Activated CD4-positive, CD25-positive, alpha-beta regulatory T cell treated with anti-CD3 and anti-CD28 coated beads, Interleukin-2, amount 50 U/mL, for 72 hours (primary cell): ENCODE measurements at places on chromosomes 4 and X.

DNA sequence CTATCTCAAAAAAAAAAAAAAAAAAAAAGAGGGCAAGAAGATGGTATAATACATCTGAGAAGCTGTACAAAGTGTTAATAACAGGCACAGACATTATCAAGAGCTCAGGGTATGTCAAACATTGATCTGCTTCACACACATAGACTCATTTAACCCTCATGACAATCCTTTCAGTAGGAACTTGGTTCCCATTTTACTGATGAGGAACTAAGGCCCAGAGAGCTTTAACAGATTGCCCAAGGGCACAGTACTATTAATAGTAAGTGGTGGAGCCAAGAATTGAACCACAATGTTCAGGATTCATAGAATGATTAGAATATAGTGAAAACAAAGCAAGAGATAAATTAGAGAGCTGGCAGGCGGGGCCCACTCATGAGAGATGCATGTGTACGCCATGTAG lies 154.4 kb downstream of the EFHC2 start:
- DNase-seq = no peak

DNA sequence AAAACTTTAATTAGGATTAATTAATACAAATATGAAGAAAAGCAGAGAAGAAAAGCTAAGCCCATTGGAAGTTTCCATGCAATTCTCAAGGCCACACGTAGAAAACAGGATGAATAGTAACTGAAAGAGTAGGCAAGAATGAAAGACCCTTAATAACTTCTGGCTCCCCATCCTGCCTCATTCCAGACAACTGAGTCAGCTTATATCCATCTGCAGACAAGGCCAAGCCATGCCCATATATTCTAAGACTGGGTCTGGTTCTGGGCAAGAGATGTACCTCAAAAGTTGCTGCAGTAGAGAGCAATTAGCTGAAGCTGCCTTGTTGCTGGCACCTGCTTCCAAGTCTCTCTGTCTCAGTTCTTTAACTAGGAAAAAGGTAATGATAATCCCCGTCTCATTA lies 244.1 kb downstream of the GPC3 start:
- no peak for DNase-seq

- no peak for DNase-seq
Measured at GRCh38 chr4:16005676-16006075, 42.7 kb upstream of the FGFBP2 start.

DNA sequence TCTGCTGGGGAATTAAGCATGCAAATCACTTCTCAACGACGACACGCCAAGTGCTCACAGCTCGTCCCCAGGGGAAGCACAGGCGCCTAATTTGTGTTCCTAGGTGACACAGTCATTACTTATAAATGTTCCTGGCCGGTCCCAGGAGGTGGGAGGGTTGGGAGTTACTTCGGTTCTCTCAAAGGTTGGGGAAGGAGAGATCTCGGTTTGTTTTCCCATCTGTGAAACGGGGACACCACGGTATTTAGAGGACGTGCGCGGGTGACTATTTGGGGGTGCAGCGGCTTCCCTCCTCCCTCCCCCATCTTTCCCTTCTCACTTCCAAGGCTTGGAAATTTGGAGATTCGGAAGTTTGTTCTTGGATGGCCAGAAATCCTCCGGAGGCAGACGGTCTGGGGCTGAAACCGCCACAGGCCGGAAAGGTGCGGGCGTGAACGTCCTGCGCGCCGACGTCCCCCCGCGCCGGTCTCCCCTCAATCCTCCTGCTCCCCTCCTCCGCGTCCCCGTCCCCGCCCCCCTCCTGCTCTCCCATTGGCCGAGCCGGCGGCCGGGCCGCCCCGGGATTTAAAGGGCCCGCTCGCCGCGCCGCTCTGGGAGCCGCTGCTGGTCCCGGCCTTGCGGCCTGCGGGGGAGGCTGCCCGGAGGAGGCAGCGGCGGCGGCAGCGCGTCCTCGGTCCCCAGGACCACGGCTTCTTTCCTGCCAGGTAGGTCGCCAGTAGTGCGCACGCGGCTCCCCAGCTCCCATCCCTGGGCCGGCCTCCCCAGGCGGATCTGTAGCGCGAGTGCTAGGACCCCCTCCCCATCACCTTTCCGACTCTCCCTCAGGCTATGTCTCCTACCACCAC lies at the start of gene PORCN:
PORCN (plus strand) TSS at position 593 of the 845 bp plus-strand sequence. CDS start 829 bp downstream, outside the sequence.
- peak; percentile 75 for DNase-seq

DNA sequence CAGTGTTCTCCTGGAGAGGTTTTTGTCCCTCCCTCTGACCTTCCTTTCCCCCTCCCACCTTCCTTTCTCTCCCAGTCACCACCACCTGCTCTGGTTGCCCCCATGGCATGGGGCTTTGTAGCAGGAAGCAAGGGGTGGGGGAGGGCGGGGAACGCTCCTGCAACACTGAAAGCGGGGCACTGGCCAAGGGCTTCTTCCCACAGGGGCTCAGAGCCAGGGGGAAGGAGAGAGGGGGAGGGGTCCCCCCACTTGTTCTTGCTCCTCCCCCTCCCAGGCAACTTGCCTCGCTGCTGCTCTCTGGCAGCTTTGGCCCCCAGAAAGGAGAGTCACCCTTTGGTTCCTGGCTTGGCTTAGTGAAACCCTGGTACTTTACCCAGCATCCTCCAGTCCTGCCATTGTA lies 48.4 kb downstream of the BCORL1 start:
- DNase-seq = no peak

DNA sequence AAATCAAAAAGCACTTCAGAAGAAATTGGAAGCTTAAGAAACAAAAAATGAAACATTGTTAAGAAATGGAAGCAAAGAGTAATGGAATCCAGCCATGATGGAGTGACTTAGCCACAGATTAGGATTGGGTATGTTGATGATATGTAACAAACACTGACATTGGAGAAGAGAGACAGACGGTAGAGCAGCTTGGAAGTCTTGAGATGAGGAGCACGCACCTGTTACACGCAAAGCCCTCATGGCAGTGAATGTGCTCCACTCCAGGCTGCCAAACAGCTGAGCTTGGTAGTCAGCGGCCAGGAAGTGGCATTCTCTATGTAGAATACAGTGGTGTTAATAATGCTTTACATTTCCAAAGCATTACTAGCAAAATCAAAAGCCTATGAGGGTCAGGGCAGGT lies 56.9 kb upstream of the GPRIN3 start:
- no peak for DNase-seq

DNA sequence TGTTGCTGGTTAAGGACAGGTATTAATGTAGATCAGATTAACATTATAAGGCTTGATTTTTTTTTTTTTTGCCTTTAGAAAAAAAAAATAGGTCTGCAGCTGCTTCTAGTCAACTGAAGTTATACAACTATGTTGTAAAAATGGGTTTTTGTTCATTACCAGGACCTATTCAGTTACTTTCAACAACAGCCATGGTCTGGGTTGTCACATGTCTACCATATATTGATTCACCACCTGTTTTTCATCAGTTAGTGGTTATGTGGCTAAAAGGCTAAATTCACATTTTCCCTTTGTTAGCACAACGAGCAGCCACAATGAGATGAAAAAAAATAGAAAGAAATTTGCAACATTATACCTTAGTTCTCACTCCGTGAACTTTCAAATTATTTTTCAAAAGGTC lies 45.5 kb downstream of the GLRB start:
- no peak for DNase-seq
